ENCODE measurements at places on chromosomes 3 and 15.

DNA sequence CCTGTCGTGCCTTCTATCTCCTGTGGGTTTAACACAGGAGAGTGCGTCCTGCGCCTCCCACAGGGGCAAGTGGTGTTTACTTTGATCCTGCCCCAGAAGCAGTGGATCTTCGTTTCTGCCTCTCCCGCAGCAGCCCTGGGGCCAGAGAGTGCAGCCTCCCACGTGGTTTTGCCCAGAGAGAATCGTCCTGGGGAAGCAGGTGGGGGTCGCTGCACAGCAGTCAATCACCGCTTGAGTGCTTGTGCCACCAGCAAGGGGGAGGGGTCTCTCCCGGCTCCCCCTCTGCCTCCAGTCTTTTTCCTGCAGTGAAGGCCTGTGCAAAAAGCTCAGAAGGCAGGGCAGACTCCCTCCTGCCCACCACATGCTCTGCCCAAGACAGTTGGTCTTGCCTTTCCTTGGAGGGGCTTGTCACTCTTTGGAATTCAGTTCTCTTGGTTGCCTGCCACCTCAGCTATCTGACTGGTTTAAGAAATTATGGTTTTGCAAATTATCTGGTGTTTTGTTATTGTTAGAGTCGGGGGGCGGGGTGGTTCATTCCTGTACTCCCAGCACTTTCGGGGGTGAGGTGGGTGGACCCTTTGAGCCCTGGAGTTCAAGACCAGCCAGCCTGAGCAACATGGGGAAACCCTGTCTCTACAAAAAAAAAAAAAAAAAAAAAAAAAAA, 26.9 kb downstream of the STOML1 start:
- DNase-seq = no peak

GRCh38 chr3:88879905-88880304, 227.5 kb upstream of the EPHA3 start:
- DNase-seq = peak; percentile 37

- DNase-seq = no peak
Measured at GRCh38 chr3:82058809-82059208, 297.4 kb upstream of the GBE1 start.

- peak; percentile 92 for DNase-seq
Measured at GRCh38 chr3:15982667-15983196, 185.0 kb upstream of the ANKRD28 start.

- DNase-seq = peak; percentile 67
Measured at GRCh38 chr3:173465112-173465511, 67.6 kb downstream of the NLGN1 start.

GRCh38 chr3:30768703-30769550, 125.5 kb downstream of the GADL1 start:
- peak; percentile 67 for DNase-seq

GRCh38 chr15:44736181-44736765, at the start of gene TRIM69:
TSS of gene TRIM69 (plus strand) at chr15:44736528. CDS start at chr15:44736705, 177 bp downstream.
- no peak for DNase-seq

- peak; percentile 37 for DNase-seq
Measured at GRCh38 chr3:194867270-194867983, 181.7 kb downstream of the FAM43A start.

- peak; percentile 65 for DNase-seq
Measured at GRCh38 chr3:154018100-154018696, 103.0 kb upstream of the ARHGEF26 start.

GRCh38 chr3:188407158-188407880, 253.4 kb downstream of the LPP start:
- no peak for DNase-seq

DNA sequence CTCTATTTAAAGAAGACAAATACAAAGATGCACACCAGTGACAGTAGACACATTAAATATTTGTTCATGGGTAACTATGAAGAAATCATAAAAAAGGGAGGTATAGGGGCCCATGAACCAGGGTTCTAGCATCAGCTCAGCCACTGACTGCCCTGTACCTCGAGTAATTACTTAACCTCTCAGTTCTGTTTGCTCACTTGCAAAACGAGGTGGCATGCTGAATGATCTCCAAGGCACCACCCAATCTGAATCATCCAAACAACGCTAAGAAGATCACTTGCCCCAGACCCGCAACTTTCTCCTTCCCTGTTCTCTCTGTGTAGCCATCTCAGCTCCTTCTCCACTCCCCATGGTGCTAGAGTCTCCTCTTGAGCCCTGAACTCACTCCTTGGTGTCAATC, 374.7 kb downstream of the VPS13C start:
- no peak for DNase-seq

- no peak for DNase-seq
Measured at GRCh38 chr15:33678602-33679001, 289.7 kb upstream of the CHRM5 start.

DNA sequence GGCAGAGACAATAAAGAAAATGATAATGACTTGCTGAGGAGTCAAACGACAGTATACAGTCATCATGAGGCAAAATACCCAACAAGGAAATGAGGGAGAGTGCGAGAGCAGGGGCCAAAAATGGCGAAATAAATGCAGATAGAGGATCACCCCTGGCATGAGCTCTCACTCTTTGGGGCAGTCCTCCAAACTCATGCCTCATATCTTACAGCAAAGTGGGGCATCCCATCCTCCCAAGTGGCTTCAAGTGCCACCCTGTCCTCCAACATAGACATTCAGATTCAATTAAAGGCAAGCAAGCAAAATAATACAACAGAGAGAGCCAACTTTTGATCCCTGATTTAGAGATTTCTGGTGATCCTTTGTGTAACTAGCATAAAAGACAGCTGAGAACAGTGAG, 278.4 kb downstream of the GBE1 start:
- no peak for DNase-seq

DNA sequence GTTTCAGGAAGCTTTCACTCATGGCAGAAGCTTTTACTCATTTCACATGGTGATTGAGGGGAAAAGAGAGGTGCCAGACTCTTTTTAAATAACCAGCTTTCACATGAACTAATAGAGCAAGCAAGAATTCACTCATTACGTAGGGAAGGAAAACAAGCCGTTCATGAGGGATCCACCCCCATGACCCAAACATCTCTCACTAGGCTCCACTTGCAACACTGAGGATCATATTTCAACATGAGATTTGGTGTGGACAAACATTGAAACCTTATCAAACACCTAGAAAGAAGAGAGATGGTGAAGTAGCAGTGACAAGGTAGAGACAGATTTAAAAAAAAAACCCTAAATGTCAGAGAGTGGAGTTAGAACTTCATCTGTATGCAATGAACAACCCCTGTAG, 408.6 kb upstream of the PDZRN3 start:
- no peak for DNase-seq

- peak; percentile 77 for DNase-seq
Measured at GRCh38 chr3:11159421-11159904, 5.2 kb downstream of the HRH1 start.

DNA sequence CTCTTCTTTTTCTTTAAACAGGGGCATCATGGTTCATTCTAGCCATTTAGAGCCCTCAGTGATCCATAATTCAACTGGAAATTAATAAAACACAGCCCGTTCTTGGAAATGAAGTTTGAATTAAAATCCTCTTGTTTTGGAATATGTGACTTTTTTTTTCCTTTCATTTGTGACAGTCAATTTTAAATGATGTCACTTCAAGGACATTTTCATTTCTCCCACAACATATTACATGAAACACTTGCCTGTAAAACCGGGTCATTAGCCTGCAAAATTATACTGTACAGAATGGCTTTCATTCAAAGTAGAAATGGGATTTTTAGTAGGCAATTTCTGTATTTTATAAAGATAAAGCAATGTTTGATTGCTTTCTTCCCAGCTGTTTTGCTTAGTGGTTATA, 789 bp upstream of the SEMA6D start:
- no peak for DNase-seq

- no peak for DNase-seq
Measured at GRCh38 chr15:73139744-73140553, 87.7 kb downstream of the NEO1 start.

DNA sequence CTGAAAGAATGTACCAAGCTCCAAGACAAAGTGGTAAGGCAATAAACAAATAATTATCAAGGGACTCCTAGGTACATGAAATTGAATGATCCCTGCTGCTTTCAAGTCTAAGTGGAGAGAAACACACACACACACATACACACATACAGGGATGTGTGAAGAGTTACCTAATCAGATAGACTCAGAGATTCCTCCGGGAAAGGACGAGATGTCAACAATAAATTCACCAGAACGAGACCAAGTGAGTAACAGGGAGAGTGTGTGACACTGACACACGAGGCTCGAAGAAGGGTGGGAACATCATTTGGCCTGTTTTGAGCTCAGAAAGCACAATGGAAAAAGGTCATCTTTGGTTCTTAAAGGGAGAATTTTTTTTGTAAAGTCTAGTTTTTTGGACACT, 13.4 kb downstream of the LRIG1 start:
- no peak for DNase-seq

DNA sequence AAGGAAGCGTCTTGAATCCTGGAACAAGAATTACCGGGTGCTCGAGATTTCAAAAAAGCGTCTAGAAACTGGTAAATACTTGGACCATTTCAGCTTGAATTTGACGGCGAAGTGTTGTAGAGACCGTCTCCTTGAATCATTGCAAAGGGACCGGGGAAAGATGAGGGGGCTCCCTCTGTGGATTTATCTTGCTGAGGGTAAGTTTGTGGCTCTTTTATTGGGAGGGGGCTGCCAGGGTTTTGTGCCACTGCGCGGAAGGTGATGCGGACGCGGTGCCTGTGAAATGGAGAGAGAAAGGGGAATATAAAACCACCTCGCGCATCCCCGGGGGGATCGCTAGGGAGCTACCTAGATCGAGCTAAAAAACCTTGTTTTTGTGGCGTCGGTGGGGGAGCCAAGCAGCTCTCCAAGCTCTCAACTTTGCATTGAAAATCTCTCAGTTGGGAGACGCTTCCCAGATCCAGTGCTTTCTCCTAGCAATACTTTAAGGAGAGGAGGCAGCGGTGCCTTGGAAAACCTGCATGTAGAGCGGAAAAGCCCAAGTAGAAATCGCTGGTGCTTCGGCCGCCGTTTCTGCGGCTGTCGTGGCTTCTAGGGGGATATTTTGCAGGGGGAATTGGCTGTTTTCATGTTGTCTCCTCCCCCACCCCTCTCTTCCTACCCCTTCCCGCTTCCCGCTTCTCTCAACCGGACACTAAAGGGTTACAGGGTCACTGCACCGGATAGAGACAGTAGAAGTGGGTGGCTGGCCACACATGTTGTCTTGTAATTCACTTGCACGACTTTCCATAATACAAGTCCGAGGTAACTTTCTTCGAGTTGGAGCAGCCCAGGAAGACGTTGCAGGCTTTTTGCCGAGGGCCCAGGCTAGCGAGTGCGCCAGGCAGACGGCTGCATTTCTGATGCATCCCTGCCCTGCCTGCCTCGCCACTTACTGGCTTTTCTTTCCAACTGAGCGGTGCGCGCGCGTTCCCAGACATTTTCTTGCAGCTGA, 187.6 kb downstream of the NLGN1 start:
- DNase-seq = no peak

GRCh38 chr15:46654993-46655392, 1020.2 kb downstream of the SQOR start:
- no peak for DNase-seq

GRCh38 chr3:184188080-184188479, 2.1 kb downstream of the ABCF3 start:
- no peak for DNase-seq

GRCh38 chr3:126131881-126132750, 48.2 kb upstream of the SLC41A3 start:
- DNase-seq = no peak

DNA sequence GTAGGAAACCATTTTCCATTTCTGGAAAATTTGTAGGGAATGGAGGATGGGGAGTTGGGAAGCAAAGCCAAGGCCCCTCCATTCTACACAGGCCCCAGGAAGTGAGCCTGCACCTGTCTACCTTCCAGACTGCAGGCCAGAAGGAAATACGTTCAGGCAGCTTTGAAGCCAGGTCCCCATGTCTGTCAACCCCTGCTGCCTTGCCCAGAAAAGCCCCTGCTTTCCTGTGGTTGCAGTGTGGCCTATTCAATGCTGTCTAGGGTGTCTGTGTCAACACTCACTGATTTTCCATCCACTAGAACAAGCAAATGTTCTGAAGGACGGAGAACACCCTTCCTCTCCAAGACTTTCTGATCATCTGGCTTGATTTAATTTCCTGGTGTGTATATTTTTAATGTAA, 281.9 kb downstream of the TLE3 start:
- no peak for DNase-seq

- no peak for DNase-seq
Measured at GRCh38 chr3:126130981-126131745, 47.2 kb upstream of the SLC41A3 start.

DNA sequence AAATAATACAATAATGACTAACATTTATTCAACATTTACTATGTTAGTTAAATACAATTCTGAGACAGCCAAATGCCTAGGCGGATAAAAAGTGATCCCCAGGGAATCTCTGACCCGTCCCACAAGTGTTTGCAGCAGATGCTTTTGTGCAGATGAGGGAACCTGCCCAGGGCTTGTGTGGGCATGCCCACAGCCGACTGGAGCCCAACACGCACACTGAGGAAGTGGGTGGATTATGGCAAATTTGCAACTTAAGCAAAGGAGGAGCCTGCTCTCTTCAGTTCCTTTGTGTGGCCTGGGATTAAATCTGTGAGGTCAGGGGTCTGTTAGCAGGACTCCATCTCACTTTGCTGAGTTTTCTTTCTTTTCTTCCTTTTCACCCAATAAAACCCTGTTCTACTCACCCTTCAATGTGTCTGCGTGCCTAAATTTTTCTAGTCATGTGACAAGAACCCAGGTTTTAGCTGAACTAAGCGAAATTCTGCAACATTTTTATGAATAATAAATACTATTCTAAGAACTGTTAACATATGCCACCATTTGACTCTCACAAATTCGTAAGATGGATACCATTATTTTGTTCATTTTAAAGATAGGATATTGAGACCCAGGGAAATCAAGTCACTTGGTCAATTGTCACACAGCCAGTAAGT, 13.9 kb upstream of the RTP1 start:
- peak; percentile 69 for DNase-seq

- DNase-seq = no peak
Measured at GRCh38 chr15:56250626-56251025, 6.9 kb upstream of the RFX7 start.
